Lung (tissue), 17 donors: ENCODE measurements at places on chromosomes 5 and 9. TPM values are rescaled to one million over a fixed set of nuclear protein-coding genes. Genes with fewer than 3 reads are reported as not detected.

- no peak for DNase-seq
Measured at GRCh38 chr9:125341566-125341965, 79.9 kb downstream of the GAPVD1 start.

DNA sequence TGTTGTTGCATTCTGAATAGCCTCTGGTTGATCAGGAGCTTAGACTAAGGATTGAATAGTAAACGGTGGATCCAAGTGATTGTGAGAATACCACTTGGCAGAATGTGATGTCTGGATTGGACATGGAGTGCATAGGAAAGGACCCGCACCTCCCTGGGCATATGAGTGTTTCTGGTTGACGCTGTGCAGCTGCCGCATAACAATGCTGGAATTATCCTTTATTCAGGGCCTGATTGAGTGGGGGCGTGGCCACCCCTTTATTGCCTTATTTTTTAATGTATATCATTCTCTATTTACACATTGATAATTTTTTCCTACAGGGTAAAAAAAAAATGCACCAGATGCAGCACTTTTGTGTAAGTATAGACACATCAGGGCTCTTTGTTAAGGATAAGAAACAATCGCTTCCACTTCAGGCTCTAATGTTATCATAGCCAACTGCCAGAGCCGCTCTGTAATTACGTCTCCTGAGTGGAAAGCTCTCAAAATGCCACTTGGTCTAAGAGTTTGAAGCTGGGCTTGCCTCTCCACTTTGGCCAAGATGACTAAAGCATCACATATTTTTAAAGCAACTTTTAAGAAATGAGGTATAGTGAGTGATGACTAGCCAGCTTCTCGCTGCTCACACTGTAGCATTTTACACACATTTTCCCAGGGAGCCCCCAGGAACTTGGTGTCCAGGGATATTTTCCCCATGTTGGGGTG is 5.7 kb downstream of the FGD3 start:
- DNase-seq, result peak; percentile 68

GRCh38 chr9:69376651-69377050 is 51.6 kb downstream of the ENTREP1 start:
- DNase-seq, result no peak

DNA sequence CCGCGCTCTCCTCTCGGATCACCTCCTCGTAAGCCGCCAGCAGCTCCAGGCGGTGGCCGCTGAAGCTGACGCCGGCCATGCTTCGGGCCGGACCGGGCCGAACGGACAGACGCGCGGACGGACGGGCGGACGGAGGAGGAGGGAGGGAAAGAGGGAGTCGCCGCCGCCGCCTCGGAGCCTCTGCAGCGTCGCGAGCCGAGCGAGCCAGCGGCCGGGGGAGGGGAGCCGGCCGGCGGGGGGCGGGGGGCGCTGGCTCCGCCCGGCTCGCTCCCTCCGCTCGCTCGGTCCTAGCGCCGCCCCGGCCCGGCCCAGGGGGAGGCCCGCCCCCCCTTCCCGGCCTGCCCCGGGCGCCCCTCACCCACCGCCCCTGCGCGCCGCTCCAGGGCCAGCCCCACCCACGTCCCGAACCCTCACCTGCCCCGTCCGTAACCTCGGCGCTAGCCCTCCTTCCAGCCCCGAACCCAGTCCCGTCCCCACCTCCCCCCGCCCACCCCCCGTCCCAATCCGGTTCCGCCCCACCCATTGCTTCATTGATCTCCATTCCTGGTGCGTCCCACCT is at the start of gene DBN1:
DBN1 (minus strand) TSS at position 192 of the 559 bp plus-strand sequence; CDS start at position 79, 113 bp downstream.
- DNase-seq, result peak; percentile 83

- DNase-seq, result no peak
Measured at GRCh38 chr9:104319685-104320084, 184.4 kb upstream of the OR13F1 start.

- DNase-seq, result peak; percentile 4
Measured at GRCh38 chr9:135533113-135533512, 11.9 kb downstream of the LCN1 start.

GRCh38 chr9:34503406-34503805 is 19.4 kb downstream of the ENHO start:
- DNase-seq, result no peak

- peak; percentile 37 for DNase-seq
Measured at GRCh38 chr9:72681283-72681630, 159.8 kb downstream of the TMC1 start.

GRCh38 chr5:38615981-38616451 is 59.6 kb upstream of the LIFR start:
- DNase-seq, result peak; percentile 51

DNA sequence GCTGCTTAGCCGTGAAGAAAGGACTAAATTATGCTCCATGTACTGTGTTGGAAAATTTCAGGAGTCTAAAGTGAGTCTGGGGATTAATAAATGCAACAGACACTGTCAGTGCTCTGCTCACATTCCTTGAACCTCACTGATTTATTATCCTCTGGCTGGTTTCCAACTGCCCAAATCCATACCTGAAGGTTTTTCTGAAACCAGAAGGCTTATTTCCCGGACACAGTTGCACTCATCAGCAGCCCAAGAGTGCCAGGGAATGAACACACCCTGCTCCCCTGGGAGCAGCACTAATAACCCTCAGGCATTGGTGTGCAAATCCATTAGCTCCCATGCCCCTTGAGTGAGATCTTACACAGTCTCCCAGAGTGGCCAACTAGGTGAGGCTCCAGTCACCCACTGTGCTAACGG is 38.7 kb downstream of the F2R start:
- no peak for DNase-seq

DNA sequence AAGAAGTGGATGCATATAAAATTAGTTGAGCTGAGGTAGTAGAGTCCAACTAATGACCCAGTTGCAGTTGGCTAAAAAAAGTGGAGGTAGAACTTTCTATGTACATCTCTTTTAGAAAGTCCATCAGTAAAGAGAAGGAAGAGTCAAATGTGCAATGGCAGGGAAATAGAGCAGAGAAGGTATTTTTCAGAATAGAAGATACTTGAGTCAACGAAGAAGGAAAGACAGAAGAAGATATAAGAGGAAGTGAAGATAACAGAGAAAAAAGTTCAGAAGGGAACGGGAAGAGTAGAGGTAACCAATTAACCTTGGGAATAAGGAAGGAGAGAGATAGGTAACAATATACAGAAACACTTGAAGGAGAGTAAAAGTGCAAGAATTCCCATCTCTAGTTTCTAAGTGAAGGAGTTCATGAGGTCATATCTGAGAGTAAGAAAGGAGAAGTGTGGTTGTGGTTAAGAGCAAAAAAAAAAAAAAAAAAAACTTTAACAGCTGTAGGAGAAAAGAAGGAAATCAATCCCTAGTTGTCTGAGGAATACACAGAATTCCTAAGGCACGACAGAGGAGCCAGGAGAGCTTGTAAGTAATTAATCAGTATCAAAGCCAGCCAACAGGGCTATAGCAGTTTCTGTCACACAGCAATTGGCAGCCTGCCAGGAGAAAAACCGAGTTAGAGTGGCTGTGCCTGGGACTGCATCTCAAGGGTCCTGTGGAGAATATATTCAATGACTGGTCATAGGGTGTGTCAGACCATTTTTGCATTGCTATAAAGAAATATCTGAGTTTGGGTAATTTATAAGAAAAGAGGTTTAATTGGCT is 61.0 kb downstream of the ARL15 start:
- DNase-seq, result peak; percentile 42

DNA sequence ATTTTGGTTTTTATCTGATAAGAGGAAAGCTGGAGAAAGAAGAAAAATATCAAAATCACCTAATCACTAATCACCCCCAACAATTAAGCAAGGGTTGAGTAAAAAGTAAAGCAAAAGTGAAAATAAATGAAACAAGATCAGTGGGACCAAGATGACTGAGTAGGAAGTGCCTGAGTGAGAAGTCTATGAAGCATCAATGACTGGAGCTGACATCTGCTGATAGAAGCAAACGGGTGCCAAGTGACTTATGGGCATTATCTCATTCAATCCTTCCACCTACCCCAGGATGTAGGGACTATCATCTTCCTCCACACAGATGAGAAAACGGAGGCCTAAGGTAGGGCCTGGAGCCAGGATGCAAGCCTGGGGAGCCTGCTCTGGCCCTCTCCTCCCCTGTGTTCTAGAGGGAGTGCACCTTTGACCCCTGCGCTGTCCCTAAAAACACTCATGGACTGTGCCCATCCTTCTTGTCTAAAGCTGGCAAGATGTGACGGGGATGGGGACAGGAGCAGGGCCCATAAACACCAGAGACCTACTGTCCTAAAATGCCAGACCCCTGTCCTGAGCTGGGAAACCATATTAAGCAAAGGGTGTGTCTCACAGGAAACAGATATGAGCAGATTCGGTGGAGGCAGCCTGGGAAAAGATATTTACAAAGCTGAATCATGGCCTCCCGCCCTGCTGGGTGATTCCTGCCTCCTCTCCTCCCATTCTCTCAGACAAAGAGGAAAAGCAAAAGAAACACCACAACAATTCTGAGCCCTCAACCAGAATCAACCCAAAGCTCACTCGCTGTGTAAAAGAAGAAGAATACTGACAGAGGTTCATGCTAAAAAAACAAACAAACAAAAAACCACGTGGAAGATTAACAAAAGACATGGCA is 116.0 kb downstream of the AUH start:
- DNase-seq, result no peak

DNA sequence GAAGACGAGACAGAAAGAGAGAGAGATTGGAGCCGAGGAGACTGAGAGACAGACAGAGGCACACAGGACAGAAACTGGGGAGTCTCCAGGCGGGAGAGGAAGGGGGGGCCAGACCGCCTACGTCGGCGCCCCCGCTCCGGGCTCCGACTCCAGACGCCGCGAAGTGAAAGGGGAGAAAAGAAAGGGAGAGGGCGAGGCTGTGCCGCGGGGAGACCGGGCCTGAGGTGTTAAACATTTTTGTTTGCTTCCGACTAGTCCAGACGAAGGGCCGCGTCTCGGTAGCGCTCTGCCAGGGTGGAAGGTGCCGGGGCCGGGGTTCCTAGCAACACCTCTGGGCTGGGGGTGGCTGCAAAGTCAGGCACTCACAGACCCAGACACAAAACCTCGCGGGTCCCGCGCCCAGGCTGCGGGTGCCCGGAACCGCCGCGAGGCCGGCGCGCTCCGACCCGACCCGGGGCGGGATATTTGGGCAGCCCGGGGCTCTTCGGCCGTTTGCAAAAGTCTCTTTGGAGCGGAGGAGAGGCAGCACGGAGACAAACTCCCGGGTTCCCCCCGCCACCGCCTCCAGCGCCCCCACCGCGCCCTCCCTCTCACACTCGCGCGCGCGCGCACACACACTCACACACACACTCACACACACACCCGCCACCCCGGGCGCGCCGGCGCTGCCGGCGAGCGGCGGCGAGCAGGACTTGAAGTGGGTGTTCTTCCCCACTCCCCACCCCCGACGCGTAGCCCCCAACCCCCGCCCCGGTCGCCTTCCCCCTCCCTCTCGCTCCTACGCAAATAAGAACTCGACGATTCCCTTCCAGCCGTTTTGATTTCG is 626 bp upstream of the FST start:
- DNase-seq, result peak; percentile 54

GRCh38 chr5:55033568-55033967 is 9.5 kb downstream of the GZMK start:
- DNase-seq, result no peak

DNA sequence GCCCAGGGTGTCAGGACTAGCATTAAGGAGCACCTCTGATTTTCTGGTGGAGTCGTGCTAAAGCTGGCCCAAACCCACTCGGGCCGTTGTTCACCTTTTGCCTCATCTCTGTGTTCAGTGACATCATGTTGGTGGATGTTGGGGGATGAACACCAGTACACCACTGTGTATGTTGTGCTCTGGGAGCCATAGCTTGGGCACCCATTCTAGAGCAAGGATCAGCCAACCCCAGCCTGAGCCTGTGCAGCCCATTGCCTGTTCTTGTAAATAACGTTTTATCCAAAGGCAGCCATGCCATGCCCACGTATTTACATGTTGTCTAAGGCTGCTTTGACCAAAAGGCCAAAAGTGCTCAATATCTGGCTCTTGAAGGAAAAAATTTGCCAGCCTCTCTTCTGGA is 245.6 kb downstream of the FANCC start:
- DNase-seq, result no peak

GRCh38 chr9:77595426-77596095 is 52.6 kb downstream of the GNA14 start:
- peak; percentile 82 for DNase-seq

GRCh38 chr5:108629779-108630528 is 117.7 kb upstream of the FER start:
- DNase-seq, result no peak

DNA sequence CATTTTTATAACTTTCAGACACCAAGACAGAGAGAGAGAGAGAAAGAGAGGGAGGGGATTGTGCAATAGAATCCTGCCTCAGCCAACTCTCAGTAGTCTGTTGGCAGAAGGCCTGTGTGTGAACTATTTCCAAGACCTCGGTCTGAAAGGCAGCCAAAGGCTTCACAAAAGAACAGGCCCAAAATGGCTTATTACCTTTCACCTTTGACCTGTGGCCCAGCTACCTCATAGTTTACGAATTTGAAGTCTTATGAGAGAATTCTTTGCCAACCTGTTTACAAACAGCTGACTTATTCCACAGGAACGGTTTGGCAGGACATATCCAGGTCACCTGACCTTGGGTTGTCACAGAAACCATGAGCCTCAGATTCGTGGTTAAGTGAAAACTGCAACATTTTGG is 48.6 kb downstream of the NR2F1-AS1 start:
- peak; percentile 98 for DNase-seq

DNA sequence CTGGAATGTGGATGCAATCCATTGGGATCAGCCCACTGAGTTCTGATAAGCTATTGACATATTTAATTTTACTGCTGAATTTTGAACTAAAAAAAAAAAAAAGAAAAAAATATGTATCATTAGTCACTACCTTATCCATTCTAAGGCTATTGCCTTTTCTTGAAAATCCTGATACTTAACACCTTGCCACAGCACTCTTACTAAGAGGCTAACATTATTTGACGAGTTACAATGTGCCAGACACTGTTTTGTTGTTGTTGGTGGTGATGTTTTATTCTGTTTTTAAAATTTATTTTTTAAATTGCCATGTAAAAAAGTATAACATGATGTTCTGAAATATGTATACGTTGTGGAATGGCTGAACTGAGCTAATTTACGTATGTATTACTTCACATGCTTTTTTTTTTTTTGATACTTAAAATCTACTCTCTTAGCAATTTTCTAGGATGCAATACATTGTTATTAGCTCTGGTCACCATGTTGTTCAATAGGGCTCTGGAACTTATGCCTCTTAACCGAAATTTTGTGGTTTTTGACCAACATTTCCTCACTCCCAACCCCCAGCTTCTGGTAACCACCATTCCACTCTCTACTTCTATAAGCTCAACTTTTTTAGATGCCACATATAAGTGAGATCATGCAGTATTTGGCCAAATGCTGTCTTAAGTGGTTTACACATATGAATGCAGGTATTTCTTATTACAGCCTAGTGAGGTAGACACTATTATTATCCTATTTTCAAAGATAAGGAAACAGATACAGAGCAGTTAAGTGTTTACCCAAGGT is 134.8 kb upstream of the PCA3 start:
- DNase-seq, result no peak

- DNase-seq, result no peak
Measured at GRCh38 chr5:167166696-167167095, 1124.7 kb upstream of the WWC1 start.

- DNase-seq, result no peak
Measured at GRCh38 chr5:136396886-136397285, 31.5 kb upstream of the TRPC7 start.

- no peak for DNase-seq
Measured at GRCh38 chr9:79660615-79661014, 88.8 kb downstream of the TLE4 start.

The MARCOL gene
- not detected for polyA plus RNA-seq

The MZB1 gene
- 13.4 TPM for polyA plus RNA-seq

The PCDH12 gene
- 5.6 TPM for polyA plus RNA-seq

The CBY3 gene
- polyA plus RNA-seq, result 0.22 TPM

The PCDHA4 gene
- 0.26 TPM for polyA plus RNA-seq

The F2RL2 gene
- polyA plus RNA-seq, result 0.18 TPM
